NCI-H510A (cell line): ENCODE measurements at places on chromosomes 1 and 21.

DNA sequence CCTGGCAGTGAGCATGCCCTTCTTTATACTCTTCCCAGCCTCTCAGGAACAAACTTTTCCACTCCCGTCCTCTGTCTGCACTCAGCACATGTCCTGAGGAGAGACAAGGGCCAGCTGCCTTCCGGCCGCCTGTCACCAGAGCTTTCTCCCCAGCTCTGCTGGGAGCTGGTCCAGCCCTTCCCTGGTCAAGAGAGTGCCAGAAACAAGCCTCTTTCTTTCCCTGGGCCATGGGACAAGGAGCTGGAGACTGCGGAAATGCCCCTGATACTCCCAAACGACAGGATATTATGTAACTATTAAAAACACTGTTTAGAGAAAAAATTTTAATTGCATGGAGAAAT, 10.4 kb downstream of the LAMB3 start:
- DNase-seq = no peak

- no peak for DNase-seq
Observed at GRCh38 chr1:241702442-241703373, 50.6 kb downstream of the WDR64 start.

GRCh38 chr1:205804605-205805004, 8.4 kb downstream of the SLC41A1 start:
- DNase-seq = no peak

DNA sequence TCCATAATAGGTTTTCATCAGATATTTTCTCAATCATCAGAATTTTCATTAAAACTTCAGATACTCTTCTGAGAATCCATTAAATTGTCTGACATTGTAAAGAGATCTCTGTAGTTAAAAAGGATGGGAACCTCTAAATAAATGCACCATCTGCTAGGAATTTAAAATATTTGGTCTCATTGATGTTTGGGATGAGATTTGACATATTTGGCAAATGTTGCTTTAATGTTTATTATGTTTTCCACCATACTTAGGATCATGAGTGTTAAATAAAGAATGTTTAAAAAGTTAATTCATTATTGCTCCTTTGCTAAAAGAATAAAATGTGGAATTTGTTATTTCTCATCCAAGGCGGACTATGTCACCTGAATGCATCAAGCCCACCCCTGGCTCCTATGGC, 85.5 kb upstream of the VANGL1 start:
- DNase-seq = no peak

DNA sequence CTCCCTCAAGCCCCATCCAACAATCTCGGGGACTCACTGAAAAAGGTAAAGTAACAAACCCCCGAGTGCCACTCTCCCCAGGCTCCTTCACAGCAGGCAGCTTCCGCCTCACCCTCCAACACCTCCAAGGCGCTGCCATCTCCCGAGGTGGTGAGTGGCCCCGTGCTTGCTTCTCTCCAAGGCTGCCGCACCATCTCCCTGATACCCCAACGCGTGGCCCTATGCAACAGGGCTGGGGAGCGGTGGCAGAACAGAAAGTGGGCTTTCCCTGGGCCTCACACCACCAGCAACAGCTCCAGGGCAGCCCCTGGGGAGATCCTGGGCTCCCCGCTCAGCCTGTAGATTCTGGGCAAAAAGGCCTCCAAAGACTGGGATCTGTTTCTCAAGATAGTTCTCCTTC, 105.1 kb downstream of the RAVER2 start:
- no peak for DNase-seq

DNA sequence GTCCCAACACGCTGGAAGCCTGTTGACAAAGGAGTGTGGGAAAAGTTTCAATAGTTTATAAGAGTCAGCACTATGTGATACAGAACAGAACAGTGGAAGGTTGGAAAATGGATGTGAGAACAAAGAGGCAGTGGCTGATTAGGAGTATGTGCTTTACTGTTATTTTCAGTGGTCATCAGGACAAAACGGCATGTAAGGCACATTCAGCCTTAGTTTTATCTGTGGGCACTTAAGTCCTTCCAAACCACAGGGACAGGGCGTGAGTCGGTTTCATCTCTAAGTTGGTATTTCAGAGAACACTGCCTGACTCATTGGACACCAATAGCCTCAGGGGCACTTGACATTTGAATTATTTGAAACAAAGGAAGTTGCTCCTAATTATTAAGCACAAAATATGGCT, 306.9 kb downstream of the ASTN1 start:
- no peak for DNase-seq

- DNase-seq = no peak
Observed at GRCh38 chr1:37567023-37567422, 10.3 kb downstream of the DNALI1 start.

- DNase-seq = no peak
Observed at GRCh38 chr1:13228343-13228781, 2.4 kb upstream of the PRAMEF18 start.

DNA sequence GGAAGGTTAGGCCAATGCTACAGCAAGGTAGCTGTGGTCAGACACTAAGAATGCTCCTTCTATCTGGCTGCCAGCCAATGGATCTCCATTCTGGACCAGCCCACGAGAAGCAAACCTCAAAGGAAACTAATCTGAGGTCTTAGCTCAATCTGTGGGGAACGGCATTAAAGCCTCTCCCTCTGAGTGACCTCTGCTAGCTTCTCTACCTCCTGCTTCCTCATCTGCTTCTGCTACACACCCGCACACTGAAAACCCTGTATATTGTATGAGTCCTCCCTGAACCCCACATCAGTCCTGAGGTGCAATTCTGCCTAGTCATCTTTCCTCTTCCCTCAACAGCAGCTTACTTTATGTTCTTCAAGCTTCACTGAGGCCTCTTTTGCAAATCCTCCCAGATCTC, 6.9 kb upstream of the GALE start:
- DNase-seq = no peak

GRCh38 chr1:227136210-227136820, 182.0 kb downstream of the CDC42BPA start:
- no peak for DNase-seq

GRCh38 chr1:212975111-212975918, 25.0 kb downstream of the VASH2 start:
- DNase-seq = no peak

DNA sequence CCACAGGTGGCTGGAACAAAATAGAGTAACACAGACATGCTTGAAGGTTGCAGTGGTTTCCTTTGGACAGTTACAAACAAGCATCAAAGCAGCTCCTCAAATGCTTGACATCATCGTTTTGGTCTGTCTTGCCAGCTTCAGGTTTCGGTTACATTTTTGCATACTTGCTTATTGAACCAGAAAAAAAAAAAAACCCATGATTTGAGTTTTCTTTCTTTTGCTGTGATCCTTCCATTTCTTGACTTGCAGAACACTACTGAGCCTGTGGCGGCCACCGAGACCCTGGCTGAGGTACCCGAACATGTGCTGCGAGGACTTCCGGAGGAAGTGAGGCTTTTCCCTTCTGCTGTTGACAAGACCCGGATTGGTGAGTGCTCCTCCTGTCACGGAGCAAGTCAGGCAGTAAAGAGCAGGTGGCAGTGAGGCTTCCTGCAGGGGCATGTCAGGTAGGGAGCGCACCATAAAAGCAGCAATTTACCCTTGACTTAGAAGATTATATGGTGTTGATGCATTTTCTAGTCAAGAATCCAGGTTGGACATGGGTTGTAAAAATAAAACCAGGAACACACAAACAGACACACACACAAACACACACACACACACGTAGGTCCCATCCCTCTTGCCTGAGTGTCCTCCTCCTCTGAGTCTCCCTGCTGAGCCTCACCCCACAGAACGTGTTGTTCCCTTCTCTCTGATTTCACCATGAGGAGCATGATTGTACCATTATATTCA, 30.9 kb downstream of the PRDM2 start:
- DNase-seq = peak; percentile 8

DNA sequence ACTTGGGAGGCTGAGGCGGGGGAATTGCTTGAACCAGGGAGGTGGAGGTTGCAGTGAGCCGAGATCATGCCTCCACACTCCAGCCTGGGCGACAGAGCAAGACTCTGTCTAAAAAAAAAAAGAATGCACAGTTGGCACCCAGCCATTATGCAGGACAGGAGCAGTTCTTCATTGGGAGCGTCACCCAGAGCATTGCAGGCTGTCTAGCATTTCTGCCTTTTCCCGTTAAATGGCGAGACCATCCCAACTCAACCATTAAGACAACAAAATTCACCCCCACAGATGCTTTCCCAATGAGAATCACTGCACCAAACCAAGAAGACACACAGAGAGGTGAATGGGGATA, 105.8 kb downstream of the EDEM3 start:
- DNase-seq = no peak

GRCh38 chr1:46639547-46639946, 22.9 kb upstream of the MOB3C start:
- no peak for DNase-seq

DNA sequence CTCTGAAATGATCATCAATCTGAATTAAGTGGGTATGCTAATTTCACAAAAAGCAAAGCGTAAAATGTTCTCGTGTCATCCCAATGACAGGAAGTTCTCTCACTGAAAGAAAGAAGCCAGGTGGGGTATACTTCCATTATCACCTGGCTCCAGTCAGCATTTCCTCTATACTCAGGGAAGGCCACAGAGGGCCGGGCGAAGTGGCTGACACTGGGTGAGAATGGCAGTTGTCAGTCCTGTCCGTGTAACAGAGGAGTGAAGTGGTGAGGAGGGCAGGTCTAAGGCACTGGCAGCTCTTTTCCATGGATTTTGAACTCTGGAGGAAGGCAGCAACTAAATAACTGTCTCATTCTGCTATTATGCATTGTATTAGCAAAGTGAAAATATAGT, 60.4 kb downstream of the CAPN2 start:
- DNase-seq = no peak

DNA sequence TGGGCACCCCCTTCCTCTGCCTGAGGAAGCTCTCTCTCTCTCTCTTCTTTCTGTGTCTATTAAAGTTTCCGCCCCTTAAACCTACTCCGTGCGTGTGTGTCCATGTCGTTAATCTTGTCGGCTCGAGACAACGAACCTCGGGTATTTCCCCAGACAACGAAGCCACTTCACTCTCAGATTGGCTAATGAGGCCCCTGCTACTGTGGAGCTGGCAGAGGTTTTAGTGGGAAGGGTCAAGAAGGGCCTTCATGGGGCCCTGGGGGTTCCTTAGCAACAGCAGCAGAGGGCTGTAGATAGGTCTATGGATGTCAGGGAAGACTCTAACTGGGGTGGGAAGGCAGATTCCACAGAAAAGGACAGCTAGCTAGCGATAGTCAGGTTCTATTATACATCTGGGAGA, 239.8 kb upstream of the RAB4A start:
- no peak for DNase-seq

DNA sequence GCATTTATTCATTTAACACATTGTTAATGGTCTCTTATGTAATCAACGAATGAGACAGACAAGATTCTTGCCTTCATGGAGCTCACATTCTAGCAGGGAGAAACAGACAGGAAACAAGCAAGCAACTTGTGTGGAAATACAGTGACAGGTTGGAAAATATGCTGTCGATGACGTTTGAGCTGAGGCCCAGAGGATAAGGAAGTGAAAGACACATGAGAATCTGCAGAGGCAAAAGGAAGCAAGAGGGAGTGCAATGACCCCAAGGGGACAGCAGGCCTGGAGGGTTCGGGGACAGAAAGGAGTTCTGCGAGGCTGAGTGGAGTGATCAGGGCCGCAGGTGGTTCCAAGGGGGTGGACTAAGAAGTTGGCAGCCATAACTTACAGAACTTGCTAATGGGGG, 60.6 kb upstream of the AKT3 start:
- no peak for DNase-seq

- no peak for DNase-seq
Observed at GRCh38 chr1:234659538-234659937, 49.6 kb upstream of the IRF2BP2 start.

GRCh38 chr1:220895412-220895946, 16.2 kb downstream of the HLX start:
- DNase-seq = no peak

GRCh38 chr1:30637183-30637980, 86.0 kb downstream of the MATN1 start:
- no peak for DNase-seq

DNA sequence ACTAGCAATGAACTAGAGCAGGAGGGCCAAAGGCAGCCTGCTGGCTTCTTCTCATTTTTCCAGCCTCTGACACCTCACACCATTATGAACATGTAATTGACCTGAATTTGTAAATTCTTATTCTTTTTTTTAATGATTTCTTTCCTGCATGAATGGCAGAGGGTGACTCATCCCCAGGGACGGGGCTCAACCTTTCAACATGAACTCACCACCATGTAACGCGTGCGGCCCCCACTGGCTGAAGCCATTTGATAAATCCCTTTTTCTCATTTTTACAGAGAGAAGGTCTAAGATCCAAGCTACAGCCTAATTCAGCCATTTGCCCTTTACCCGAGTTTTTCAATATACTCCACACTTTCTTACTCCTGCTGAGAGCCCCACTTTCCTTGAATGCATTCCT, 9.3 kb upstream of the ETS2 start:
- DNase-seq = no peak

- no peak for DNase-seq
Observed at GRCh38 chr21:45863751-45864150, 117.8 kb upstream of the COL6A1 start.

DNA sequence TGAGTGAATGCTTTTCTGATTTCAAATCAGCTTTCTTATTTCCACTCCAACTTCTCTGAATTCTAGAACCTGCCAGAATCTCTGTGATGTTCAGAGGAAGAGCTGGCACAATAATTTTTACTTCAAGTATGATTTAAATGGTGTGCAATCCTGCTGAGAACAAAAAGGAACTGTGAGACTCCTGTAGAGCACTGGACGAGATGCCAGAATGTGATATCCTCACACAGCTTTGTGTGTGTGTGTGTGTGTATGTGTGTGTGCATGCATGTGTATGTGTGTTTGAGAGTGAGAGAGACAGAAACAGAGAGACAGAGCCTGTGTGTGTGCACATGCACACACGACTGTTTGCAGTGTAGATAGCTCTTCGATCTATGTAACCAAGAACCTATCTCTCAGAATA, 713.6 kb upstream of the ZP4 start:
- no peak for DNase-seq

DNA sequence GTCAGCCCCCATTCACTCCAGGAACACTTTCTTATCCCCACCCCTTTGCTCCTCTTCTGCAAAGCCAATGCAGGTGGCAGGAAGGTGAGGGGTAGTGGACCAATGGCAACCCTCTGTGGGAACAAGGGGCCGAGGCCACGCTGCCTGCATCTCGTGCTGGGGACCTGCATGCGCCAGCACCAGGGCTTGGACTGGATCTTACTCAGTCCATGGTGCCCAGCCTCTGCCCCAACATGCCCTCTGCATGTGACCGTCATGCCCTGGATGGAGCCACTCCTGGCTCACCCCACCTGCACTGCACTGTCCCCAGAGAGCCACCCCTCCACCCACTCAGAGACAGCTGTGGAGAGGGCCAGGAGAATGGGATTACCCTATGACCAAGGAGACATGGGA, 22.2 kb downstream of the CITED4 start:
- DNase-seq = no peak

DNA sequence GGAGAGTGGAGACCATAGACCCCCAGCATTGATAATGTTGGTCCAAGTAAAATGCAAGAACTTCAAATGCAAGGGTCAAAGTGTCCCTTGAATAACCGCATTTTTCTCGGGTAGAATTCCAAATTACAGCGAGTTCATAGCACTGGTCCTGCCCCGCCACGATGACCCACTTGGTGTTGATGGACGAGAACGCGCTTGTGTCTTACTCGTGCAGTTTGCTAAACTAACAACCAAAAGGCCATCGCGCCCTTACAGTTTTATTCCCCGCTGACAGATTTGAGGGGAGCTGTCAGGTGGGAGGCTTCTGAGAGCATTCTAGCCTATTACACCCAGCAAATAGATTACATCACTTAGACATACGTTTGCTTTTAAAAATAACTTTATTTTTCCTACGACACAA, 17.3 kb upstream of the TSPEAR start:
- DNase-seq = no peak
